ENCODE measurements at places on chromosomes 13 and 19. TPM values are rescaled to one million over a fixed set of nuclear protein-coding genes. Genes with fewer than 3 reads are reported as not detected.

- no peak for DNase-seq
These were observed 41.5 kb downstream of the URI1 start for GRCh38 chr19:29983568-29983967.

DNA sequence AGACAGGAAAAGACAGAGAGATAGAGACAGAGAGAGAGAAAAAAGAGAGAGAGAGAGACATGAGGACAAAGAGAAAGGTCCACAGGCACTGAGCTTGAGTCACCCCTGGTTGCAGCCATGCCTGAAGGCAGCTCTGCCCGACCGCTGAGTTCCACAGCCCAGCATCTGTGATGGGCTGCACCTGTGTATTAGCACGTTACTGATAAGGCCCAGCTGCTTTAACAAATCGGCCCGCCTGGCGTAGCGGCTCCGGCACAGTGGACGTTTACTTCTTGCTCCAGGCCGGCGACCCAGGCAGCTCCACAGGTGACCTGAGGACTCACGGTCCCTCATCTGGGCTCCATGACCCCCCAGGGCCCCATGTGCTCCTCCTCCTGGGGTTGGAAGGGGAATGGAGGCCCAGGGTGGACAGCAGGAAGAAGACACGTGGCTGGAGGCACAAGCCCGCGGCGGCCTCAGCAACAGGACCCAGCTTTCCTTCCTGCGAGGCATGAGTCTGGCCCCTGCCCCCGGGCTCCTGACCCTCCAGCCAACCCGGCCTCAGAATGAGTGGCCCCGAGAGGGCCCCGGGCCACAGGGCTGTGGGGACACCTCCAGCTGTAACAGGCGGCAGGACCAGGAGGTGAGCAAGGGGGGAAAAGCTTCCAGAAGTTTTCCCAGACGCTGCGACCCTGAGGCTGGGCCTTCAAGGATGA, 3.9 kb upstream of the CSNK1G2 start:
- DNase-seq, result no peak

GRCh38 chr19:20167020-20167644, at the start of gene ZNF486:
Gene ZNF486, plus strand, starts transcription at chr19:20167214. Its CDS starts 117 bp downstream, at chr19:20167331.
- DNase-seq, result peak; percentile 94

CACNG8 gene
- polyA plus RNA-seq, result 0.21 TPM

CD70 gene
- not detected for polyA plus RNA-seq
